M059J (cell line): ENCODE measurements at places on chromosomes 7 and 10. TPM values are rescaled to one million over a fixed set of nuclear protein-coding genes. Genes with fewer than 3 reads are reported as not detected.

DNA sequence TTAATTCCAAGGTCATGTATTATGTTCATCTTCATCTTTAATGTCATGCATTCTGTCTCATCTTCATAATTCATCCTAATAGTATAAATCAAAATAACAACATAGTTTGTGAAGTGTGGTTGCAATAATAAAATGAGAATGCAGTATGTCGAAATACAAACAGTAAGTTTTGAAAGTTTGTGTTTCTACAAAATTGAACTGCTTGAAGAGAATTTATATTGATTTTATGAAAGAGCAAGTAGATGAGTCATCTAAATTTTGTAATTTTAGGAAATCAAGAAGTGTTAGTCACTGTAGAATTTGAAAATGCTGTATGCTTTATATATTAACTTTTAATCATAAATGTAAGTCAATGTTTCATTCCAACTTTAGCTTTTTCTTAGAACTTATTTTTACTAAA lies 190.5 kb upstream of the PPP1R3A start:
- DNase-seq: no peak

DNA sequence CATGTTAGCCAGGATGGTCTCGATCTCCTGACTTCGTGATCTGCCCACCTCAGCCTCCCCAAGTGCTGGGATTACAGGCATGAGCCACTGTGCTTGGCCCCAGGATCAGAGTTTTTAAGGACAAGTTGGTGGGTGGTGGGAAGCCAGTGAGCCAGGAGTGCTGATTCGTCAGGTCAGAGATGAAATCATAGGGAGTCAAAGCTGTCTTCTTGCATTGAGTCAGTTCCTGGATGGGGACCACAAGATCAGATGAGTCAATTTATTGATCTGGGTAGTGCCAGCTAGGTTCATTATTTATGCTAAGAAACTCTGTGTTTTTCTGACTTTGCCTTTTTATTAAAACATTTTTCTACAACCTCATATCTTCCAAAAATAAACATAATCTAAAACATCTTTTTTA lies 423.8 kb downstream of the ARL4A start:
- peak; percentile 57 for DNase-seq

DNA sequence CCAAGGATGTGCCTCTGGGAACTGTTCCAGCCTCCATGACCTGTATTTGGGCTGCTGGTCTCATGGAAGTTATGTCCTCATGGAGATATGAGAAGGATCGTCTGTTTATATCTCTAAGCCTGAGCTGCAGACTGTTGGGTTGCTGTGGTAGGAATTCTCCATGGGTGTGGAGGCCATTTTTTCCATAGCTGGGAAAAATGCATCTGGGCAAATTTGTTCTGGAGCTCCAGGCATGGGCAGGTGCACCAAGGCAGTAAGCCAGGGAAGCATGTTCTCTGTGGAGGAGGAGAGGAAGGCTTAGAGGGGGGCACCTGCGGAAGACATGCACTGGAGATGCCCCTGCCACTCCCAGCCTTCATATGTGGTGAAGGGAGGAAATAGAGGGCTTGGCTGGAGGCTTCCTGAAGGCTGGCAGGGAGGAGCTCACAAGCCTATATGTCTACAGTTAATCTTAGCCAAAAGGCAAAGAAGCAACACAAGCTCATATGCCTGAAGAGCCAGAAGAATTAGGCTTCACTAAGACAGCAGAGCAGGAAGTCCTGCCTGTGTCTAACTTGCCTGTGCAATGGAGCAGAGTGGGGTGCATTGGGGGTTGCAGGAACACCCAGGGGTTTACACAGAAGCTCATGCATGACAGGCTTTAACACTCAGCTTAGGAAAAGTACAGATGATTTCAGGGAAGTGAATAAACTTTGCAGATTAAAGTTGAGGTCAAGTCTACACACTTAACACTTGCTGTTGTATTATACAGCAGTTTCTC lies 35.1 kb upstream of the CXCL12 start:
- no peak for DNase-seq

DNA sequence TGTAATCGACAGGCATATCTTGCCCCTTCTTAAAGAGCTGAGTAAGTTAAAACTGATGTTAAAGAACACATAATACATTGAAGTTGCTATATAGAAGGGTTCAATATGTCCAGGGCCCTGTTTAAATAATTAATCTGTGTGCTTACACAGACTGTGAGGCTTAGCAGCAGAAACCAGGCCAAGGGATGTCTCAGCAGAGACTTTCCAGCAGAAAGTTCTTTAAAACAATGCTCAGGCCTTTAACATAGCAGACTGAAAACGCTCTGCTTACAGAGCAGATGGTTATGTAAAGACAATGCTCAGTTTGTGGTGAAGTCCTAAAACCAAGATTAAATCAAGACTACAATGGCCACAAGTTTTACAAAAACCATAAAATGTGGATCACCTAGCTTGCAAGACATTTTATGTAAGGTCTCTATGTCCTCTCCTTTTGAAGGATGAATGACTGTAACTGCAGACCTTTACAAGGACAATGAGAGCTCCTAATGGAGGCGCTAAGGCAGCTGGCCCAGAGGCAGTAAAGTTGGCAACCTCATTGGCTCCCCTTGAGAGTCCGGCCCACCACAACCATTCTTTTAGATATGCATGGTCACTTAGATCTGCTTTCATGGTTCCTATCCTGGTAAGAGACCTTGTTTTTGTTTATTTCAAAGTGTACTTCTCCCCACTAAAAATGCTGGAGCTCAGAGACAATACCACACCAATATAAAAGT lies 56.3 kb downstream of the FZD1 start:
- DNase-seq: no peak

DNA sequence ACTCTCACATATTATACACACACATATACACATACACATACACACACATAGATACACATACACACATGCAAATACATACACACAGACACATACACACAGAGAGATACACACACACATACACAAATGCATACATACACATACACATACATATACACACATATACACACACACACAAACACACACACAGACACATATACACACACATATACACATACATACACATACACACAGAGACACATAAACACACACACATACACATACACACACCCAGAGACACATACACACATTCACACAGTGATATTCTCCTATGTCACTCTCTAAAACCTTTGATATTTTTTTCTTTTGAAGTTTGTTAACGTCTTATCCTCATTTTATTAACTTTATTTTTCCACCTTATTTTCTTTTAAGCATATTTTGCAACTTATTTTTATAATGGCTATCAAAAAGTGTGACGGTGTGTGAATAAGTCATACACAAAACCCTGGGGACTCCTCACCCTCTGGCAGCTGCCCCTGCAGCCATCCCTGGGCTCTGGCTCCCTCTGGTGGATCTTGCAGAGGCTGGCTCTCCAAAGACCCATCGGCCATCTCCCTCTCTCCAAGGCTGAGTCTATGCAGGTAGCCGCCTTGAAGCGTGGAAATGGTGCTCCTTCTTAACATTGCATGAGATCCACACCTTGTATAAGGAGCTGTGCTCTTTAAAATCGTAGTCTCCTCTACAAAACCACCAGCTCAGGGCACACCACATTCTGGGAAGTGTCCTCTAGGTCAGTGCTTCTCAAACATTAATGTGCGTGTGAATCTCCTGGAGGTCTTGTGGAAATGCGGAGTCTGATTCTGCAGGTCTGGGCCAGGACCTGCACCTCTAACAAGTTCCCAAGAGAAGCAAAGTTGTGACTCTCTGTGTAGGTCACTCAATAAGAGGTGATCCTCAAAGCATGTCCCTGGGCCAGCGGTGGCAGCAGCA lies 4.1 kb upstream of the C10orf120 start:
- peak; percentile 57 for DNase-seq

DNA sequence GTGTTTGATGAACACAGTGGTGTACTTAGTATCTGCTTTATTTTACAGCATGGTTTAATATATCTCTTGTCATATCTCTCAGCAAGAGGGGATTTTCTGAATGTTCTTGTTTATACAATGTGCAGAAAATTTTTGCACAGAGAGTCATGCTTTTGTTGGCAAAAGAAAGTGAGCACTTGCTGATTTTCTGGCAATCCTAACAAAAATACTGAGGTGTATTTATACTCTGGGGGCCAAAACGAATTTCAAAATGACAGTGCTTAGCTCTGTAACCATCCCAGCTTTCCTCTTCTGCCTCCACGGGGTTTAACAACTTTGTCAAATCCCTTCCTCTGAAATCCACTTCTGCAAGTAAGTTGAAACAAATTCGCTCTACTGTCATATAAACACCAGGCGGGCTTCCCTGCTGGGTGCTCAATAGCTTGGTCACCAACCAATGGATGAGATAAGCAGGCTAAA lies 169.2 kb downstream of the NOC3L start:
- DNase-seq: peak; percentile 64

DNA sequence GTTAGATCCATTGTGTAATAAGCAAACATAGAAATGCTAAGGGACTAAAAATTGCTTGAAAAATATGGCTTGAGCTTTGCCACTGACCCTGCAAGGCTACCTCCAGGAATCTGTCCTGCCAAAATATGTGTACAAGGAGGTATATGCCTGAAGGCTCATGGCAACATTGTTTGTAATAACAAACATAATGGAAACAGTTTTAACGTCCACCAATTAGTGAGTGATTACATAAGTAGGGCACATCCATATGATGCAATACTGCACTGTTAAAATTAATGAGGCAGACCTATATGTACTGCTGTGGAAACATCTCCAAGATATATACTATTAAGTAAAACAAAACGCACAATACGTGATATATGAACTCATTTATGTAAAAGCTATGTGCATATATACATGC lies 13.1 kb upstream of the GOT1 start:
- DNase-seq: no peak

DNA sequence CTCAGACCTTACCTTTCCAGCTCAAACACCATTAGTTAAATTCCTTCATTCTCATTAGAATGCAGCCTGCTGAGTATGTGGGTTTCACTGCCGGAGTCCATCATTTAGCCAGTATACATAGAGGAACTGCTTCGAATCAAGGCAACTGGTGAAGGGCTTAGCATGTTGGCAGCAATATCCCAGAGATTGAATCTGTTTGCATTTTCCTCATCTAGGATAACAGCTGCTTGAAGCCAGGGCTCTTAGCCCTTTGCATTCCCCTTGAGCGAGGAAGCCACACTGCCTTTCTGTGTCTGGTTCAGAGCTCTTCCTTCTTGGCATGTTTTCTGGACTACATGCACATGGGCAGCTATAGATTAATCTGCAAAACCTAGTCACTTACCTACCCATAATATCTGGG lies 14.7 kb downstream of the NODAL start:
- DNase-seq: no peak

DNA sequence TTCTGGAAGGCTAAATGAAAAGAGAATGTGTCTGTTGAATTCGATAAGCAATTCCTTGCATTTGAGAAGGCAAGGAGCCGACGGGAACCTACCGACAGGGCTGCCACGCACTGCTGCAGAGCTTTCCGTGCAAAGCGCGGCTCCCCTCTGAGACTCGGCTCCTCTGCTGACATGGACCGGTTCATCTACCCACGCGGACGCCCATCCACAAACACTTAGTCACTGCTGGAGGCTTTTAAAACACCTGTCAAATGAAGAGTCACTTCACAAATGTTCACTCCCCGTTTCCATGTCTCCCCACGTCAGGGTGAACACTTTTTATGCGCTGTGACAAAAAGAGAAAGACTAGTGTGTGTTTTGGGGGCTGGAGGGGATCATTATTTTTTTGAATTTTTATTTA lies 32.0 kb downstream of the AMZ1 start:
- DNase-seq: no peak

GRCh38 chr7:77544518-77544917 lies 7.4 kb downstream of the PTPN12 start:
- DNase-seq: no peak

DNA sequence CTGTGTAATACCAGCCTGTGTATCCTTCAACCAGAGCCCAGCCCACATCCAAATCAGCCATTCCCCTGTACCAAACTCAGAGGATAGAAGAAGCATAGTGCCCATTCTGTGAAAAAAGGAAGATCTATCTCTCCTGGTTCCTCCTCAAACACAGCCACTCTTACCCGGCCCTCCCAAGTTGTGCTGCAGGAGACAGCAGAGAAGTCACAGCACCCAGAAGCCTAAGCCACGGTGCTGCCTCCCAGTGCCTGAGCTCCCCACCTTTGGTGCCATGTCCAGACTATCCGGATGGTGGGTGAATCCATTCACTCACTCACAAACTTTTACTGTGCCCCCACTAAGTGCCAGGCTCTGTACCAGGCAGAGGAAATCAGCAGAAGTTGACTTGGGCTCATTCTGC lies 166.0 kb upstream of the ZMIZ1 start:
- no peak for DNase-seq

- DNase-seq: no peak
Measured at GRCh38 chr7:92588561-92588960, 1.6 kb downstream of the FAM133B start.

DNA sequence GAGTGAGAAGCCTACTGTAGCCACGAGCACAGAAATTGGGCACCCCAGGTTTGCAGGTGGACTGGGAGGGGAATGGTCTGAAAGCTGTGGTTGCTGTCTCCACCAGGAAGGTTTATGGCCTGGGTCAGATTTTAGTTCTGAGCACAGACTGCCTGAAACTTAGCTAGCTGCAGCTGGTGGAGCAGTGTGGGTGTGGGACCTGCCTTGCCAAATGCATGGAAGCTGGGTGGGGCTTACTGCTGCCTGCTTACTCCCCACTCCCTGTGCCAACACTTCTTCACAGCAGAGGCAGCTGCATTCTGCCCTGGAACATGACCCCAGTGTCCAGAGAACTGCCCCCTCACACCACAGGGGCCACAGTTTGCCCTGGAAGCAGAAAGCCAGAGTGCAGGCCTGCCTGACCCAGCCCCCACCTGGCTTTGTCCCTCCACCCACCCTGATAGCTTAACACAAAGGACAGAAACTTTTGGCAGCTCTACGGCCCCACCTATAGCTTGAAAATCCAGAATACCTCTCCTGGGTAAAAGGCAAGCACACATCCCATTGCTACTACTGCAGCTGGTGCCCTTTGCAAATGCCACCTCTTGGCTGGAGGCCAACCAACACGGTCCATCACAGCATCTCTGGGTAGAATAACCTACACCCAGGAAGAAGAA lies 281.6 kb downstream of the AGMO start:
- DNase-seq: no peak

- no peak for DNase-seq
Measured at GRCh38 chr7:155792999-155793560, 19.2 kb downstream of the SHH start.

GRCh38 chr10:97494863-97495506 lies 3.2 kb downstream of the MMS19 start:
- no peak for DNase-seq

- DNase-seq: peak; percentile 94
Measured at GRCh38 chr7:112001091-112001826, 204.9 kb downstream of the DOCK4 start.

GRCh38 chr10:62437696-62438095 lies 63.5 kb downstream of the ZNF365 start:
- peak; percentile 70 for DNase-seq

GRCh38 chr7:21942955-21943354 lies 2.7 kb downstream of the CDCA7L start:
- DNase-seq: peak; percentile 28

Gene NPSR1
- not detected in 2 replicates for total RNA-seq

Gene NUTM2E
- total RNA-seq: 0.05 TPM in 1 of 2 replicates, not detected in the other

Gene AKR1C8
- not detected in 2 replicates for total RNA-seq

Gene ZKSCAN5
- total RNA-seq: 12.8 and 19.9 TPM in 2 replicates

Gene TUBB8
- 0.22 TPM in 1 of 2 replicates, not detected in the other for total RNA-seq

Gene CCDC146
- 1.1 and 2.9 TPM in 2 replicates for total RNA-seq

Gene EPHB6
- total RNA-seq: 0.02 TPM in 1 of 2 replicates, not detected in the other

Gene ASB10
- not detected in 2 replicates for total RNA-seq

Gene C7orf57
- total RNA-seq: 0.25 and 0.62 TPM in 2 replicates
